GM18507 (cell line): ENCODE measurements at places on chromosomes 13 and 19.

DNA sequence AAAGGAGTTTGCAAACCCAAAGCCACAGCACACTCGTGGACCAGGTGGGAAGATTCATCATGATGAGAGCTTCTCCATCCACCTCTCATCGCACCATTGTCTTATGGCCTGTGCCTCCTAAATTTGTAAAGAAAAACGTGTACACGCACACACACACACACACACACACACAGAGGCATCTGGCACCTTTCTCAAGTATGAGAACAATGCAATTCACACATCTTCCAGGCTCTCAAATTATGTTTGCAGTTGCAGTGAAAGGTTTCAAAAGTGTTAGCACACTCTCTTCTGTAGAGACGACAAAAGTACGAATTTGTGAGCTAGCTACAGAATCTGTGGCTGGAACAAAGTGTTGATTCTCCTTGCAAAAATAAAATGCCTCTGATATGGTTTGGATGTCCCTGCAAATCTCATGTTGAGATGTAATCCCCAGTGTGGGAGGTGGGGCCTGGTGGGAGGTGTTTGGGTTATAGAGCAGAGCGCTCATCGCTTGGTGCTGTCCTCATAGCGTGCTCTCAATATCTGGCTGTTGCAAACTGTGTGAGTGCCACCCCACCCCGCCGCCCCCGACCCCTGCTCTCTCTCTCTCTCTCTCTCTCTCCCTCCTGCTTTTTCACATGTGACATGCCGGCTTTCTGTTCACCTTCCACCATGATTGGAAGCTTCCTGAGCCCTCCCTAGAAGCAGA lies 21.8 kb upstream of the RAB20 start:
- DNase-seq: no peak

DNA sequence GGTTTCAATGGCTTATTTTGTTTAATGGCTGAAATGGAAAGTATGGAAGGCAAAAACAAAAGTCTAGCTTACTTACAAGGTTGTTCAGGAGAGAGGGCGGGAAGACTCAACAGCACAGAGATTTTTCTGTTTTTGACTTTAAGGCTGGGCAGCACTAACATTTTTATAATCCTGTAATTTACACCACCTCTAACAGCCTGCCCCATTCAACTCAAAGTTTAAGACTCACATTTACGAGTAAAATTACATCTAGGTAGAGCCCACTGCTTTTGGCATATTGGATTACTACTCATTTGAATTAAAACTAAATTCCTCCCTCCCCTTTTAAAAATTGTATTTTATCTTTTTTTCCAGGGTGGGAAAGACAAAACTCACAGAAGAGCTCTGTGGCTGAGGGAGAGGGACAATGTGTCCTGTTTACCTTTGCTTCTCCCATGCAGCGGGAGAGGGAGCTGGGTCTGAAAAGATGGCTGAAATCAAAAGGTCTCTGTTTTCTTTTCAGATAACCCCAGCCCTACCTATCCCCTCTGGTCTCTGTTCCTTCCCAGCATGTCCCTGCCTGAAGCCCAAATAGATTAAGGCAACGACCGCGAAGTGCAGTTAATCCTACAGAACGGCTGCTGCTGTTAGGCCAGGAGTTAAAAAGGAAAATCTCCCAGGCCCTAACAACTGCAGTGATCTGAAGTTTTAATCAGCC lies 6.6 kb downstream of the EFNB2 start:
- no peak for DNase-seq

GRCh38 chr13:24927810-24928404 lies 163.9 kb downstream of the RNF17 start:
- no peak for DNase-seq

DNA sequence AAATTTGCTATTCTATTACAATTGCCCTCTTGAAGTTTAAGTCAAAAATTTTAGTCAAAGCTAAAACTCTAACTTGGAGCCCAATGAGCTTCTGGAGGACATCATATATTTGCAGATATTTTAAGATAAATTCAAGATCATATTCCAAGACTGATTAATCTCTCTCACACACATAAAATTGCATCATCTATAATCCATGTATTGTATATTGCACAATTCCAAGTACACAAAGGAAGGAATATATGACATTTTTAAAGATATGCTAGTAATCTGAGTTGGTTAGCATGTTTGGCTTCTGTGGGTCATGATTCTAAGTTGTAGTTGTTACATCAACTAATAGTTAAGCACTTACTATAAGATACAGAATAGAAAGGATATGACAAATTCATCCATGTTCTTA lies 53.3 kb downstream of the KCNRG start:
- no peak for DNase-seq

DNA sequence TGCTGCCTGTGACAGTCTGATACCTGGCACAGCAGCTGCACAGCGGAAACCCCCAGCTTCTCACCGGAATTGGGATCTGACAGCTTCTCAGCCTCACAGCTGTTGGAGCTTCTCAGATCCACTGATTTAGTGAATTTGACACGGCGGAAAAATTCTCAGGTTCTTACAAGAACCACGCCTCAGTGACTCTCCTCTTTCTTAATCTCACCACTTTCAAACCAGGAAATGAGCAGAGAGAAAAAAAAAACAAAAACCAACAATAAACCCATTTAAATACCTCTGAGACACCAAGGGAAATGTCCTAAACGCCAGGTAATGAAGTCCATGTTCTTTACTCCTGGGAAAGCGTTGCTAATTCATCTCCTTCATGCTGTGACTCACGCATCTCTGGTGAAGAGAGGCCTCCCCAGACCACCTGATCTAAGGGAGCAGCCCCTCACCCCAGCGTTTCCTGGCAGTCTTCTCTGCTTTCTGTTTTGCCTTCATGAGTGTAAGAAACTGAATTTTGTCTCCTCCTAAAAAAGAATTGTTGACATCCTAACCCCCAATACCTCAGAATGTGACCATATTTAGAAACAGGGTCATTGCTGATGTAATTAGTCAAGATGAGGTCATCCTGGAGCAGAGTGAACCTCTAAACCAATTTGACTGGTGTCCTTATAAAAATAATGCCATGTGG lies 15.9 kb upstream of the IZUMO2 start:
- no peak for DNase-seq
